ENCODE measurements at places on chromosomes 11 and 22.

DNA sequence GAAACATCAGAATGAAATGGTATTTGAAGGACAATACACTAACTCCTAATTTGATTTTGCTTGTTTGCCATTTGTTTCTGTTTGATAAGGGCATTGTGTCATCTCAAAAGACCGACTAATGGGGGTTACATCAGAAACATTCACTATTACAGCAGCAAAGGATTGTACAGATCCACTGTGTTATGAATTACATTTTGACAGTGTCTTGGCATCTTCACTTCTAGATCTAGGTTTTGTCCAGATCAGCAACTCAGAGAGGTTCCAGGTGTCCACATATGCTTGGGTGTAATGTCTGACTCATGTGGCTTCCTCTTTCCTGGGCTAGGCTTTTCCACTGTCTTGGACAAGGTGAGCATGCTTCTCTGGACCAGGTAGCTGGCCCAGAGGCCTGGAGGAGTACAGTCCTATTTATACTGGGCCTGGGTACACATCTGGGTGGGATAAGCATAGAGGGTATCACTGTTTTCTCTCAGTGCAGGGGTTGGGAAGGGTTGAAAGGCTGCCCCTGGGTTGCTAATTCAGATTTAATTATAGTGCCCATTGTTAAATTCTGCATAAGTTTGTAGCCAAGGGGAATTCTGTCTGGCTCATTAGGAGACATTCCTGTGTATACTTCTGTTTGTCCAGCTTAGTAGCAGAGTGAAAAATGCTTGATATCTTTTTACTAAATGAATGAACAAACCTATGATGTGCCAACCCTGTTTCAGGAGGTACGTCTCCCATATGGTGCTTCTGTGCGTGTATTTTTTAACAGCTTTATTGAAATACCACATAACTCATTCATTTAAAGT lies 23.8 kb downstream of the DDI1 start:
- DNase-seq, result no peak

GRCh38 chr11:45485070-45485707 lies 180.2 kb downstream of the CHST1 start:
- peak; percentile 62 for DNase-seq

- DNase-seq, result peak; percentile 27
Observed at GRCh38 chr11:134613646-134614045, 201.6 kb upstream of the B3GAT1 start.

GRCh38 chr11:72443016-72443415 lies 8.7 kb upstream of the CLPB start:
- DNase-seq, result no peak

DNA sequence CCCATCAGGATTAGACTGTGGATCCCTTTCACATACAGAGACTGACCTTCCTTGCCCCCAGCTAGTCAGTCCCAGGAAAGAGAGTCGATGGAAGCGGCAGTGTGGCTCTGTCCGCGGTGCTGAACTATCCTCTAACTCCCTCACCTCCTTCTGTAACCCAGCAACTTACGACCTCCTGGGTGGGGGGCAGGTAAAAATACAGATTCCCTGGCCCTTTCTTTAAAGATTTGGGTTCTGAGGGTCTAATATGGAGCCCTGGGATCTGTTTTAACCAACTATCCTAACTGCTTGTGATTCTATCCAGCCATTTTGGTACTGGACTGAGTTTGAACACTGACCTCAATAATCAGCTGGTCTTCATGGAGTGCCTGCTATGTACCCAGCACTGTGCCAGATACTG lies 23.2 kb downstream of the MFNG start:
- peak; percentile 84 for DNase-seq

- no peak for DNase-seq
Observed at GRCh38 chr11:11514246-11514645, 107.6 kb downstream of the GALNT18 start.

DNA sequence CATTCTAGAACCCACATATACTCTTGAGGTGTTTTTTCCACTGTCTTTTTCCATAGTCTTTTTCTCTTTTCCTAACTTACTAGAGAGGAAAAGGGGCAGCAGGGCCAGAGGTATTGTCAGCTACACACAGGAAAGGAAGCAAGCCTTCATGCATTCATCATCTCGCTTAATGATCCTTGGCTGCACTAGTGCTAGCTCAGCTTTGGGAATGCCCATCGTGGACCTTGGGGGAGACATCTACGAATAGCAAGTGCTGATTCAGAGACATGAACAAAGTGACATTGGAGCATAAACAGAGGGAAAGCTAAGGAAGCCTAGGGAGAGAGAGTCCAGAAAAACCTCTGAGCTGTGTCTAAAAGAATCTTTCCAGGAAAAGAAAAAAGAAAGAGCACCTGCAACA lies 466.3 kb upstream of the ARHGAP42 start:
- DNase-seq, result no peak

GRCh38 chr11:26858098-26858497 lies 135.8 kb upstream of the FIBIN start:
- DNase-seq, result no peak

- DNase-seq, result peak; percentile 82
Observed at GRCh38 chr11:1202776-1203504, 19.9 kb upstream of the MUC5B start.

GRCh38 chr11:73242251-73243092 lies 24.4 kb downstream of the P2RY2 start:
- DNase-seq, result peak; percentile 92

GRCh38 chr11:113896156-113896879 lies 8.3 kb upstream of the HTR3B start:
- peak; percentile 62 for DNase-seq

DNA sequence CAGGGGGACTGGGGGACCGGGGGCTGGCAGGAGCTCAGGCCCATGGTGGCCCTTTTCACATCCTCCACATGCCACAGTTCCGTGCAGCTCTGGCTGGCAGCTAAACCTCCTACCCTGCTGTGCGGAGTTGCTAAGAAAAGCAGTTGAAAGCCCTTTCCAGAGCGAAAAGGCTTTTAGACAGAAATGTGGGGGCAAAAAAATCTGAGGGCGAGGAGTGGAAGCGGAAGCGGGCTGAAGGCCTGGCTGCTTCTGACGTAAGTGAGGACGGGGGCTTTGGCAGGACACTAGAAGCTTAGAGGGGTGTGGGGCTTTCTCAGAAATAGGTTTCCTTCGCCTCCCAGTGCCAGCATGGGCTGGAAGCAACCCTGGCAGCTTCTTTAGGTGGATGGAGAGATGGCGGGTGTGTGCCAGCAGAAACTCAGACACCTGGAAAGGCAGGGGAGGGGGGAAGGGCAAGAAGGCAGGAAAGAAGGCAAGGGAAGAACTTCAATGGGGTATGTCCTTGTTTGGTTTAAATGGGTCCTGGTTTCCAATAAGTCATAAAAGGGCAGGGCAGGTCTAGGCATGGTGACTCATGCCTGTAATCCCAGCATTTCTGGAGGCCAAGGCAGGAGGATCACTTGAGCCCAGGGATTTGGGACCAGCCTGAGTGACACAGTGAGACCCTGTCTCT lies 11.2 kb upstream of the DGKZ start:
- DNase-seq, result peak; percentile 55

GRCh38 chr11:46234311-46234710 lies 43.2 kb upstream of the CREB3L1 start:
- DNase-seq, result no peak

- DNase-seq, result no peak
Observed at GRCh38 chr22:46237453-46238124, 12.5 kb downstream of the CDPF1 start.

- DNase-seq, result peak; percentile 69
Observed at GRCh38 chr11:78429660-78430059, 12.0 kb upstream of the GAB2 start.

DNA sequence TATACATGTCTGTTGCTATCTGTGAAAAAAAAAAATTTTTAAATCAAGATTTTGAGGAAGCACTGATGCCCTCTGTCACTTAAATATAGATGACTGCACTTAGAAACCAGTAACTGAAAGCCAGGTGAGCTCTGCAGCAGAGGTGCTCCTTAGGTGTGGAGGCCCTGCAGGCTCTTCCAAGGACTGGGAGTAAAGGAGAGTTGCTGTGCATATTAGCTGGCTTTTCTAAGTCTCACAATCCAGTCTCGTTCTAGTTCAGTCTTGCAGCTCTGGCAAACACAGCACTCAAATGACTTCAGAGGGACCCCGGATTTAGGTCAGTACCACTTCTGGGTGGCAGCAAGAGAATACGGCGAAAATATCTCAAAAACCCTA lies 61.0 kb downstream of the LARGE2 start:
- DNase-seq, result peak; percentile 64

DNA sequence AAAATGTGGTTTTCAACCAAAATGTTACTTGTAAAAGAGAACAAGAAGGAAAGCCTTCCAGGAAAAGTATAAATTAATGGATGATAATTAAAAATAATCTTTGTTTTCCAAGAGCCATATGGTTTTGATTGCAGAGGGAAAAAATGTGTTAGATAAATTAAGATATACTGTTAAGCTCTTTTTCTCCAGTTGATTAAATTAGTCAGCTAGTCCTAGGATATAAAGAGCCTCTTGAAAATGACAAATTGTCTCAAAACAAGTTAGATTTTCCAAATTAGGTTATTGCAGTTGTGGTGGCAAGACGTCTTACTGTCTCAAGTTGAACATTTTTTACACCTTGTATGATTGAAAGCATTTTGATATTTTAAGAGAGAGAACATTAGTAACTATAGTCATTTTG lies 110.9 kb downstream of the DYNC2H1 start:
- DNase-seq, result no peak

DNA sequence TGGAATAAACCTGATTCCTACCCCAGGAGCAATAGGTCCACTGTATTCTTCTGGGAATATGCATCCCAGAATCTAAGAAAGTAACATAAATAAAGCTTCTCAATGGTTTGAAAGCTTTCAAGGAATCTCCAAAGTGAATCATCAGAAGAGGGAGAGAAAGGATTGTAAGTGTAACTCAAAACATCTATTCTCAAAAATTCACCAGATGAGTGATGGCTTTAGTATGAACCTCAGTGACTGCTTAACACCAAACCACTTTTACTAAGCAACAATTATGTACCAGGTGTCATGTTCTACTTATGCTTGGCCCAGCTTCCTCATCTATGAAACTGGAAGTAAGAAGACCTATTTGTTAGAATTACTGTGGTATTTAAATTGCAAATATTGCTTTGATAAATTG lies 7.4 kb downstream of the RAB38 start:
- DNase-seq, result no peak

GRCh38 chr22:29346659-29347058 lies 31.2 kb upstream of the RASL10A start:
- no peak for DNase-seq

DNA sequence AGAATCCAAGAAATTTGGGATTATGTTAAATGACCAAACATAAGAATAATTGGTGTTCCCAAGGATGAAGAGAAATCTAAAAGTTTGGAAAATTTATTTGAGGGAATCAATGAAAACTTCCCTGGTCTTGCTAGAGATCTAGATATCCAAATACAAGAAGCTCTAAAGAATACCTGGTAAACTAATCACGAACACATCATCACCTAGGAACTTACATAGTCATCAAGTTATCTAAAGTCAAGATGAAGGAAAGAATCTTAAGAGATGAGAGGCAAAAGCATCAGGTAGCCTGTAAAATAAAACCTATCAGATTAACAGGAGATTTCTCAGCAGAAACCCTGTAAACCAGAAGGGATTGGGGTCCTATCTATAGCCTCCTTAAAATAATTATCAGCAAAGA lies 46.9 kb downstream of the GAS2 start:
- no peak for DNase-seq

DNA sequence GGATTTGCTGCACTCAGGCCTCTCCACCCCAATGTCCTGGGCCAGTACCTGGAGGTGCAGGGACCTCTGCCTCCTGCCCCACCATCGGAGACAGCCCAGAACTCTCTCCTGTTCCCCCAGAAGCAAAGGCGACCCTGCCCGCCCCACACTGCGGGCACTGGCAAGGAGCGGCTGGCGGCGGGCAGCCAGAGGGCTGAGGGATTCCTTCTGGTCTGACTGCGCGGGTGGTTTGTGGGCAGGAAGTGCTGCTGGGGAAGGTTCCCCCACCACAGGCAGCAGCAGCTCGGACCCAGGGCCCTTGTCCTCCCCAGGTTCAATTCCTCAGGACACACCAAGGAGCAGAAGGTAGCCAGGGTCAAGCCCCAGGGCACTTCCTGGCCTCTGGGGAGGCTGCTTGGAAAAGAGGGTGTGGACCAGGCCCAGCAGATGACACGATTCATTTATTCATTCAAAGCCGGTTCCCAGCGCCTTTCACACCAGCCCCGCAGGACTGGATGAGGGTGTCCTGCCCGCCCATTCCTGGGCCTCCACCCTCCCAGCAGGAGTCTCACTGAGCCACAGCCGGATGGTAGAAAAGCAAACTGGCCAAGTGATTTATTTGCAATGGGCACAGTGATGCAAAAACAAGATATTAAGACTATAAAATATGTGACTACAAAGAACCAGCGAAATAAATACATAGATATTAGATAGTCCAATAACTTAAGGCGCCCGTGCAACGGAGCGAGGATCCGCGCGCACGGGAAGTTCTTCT lies 1.2 kb downstream of the PHLDA2 start:
- DNase-seq, result no peak

DNA sequence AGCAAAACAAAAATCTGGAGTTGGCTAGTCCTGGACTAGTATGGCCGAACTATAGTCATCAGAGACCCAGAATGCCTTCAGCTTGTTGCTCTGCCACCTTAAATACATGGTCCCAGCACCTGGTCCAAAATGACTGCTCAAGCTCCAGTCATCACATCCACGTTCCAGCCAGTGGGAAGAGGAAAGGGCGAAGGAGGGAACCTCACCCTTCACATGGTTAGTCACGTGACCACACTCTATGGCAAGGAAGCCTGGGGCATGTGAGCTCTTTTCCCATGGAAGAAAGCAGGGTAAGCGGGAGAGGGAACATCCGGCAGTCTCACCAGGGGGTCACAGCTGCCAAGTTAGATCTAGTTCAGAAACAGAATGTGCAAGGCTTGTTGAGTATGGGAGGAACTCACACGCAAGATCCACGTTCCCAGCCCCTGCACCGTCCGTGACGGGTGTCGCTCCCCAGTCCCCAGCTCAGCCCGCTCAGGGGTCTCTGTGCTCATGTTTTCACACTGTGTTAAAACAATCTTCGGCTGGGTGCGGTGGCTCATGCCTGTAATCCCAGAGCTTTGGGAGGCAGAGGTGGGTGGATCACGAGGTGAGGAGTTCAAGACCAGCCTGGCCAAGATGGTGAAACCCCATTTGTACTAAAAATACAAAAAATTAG lies 1.9 kb upstream of the ANO9 start:
- no peak for DNase-seq

DNA sequence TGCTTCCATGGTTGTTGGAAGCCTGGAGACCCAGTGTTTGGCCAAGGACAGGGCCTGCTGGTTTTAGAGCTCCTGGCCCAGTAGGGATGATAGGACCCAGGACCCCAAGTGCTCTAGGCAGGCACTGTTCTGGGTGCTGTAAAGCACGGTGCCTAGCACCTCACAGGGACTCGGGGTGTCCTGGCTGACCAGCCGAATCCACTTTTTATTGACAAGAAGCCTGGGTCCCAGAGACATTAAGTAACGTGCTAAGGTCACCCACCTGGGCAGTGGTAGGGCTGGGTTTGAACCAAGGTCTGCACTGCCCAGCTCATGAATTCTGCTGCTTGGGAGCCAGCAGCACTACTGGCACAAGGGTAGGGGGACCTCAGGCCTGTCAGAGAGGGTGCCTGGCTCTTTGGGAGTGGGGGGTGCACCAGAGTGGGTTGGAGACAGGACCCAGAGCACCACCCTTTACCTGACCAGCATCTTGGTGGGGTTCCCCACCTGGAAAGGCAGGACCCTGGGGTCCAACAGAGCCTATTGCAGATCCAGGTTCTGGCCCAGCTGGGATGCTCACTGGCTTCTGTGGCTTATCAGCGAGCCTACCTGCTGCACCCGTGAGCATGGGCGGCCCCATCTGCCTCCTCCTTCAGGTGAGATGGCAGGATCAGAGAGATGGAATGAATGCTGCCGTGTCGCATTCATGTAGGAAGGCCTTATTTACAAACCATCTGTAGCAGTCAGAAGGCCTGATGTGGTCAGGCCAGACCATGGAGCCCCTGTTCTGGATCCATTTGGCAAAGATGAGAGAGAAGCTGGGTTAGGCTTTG lies 52.0 kb downstream of the BCR start:
- DNase-seq, result no peak
